NCI-H510A treated with DMSO at 0.1 percent for 48 hours (cell line): ENCODE measurements at places on chromosomes 5 and 9.
A peak's percentile ranks its signal among the peaks of the same experiment; 100 is the strongest.

- no peak for DNase-seq
Observed at GRCh38 chr5:139646912-139647505, 1.1 kb upstream of the CXXC5 start.

GRCh38 chr9:21135736-21136135 is 5.9 kb downstream of the IFNW1 start:
- DNase-seq: no peak

DNA sequence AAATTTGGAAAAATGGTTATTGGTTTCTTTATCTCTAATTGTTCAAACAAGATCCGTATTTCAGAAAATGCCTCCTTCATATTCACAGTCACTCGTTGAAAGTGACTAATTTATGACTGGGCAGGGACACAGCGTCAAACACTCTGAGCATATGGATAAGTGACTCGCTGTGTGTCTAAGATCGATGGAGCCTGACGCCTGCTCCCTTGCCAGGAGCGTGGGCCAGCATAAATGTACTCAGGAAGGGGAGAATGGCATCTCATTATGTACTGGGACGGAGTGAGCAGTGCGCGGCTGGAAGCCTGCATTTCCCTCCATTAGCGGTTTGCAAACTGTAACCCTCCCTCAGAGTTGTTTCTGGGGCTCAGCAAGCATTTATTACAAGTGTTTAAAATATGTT is 79.8 kb upstream of the CAST start:
- peak; percentile 79 for DNase-seq

DNA sequence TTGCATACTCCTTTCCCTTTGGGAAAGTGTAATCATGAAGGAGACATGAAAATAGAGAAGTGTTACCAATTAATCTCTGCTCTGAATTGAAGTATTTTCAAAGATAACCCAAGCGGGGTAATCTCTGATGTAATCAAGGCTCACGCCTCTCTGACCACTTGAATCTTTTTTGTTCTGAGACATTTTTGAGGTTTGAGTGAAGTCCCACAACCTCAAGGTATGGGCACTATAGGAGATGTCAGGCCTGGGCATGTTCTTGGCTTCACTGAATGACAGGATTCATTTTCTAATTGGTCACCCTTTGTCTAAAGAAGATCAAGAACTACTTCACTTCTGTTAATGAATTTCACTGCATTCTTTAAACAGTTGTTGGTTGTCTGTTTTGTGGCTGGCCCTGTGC is 23.7 kb downstream of the ENHO start:
- no peak for DNase-seq

GRCh38 chr5:9439531-9440292 is 106.2 kb downstream of the SEMA5A start:
- DNase-seq: no peak

DNA sequence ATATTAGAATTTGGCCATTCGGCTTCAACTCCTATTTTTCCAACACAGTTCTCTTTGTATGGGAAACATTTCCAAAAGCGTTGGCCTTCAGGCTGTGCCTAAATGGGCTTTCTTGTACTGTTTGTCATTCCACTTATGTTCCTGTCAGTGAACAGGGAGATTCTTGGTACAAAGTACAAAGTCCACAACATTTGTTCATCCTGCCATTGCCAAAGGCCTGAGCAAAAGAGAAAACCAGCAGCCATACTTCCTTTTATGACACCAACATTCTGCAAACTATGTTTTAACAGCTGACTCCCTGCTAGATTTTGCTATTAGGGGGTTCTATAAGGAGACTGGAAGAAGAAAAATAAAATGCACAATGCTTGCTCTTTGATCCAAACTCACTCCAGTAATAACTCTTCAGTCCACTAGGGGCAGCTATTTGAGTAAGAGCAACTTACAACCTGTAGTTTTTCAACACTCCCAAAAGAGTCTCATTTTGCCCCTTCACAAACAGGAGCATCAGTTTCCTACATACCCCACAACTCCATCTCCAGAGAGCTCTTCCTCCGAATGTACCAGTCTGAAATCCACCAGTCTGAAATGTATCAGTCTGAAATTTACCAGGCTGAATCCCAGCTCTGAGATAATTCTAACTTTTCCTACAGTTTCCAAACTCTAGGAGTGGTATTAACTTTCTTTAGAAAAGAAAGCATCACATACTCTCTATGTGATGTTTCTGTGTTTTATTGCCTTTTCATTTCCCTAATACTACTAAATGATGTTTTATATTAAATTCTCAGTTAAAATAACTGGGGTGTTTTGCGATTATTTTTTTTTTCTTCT is 693.8 kb downstream of the DNAH5 start:
- no peak for DNase-seq
